ENCODE measurements at places on chromosomes 11 and 22. TPM values are rescaled to one million over a fixed set of nuclear protein-coding genes. Genes with fewer than 3 reads are reported as not detected.

SYT12 gene
- total RNA-seq = 10.2 TPM

DGAT2 gene
- 12.3 TPM for total RNA-seq

BAIAP2L2 gene
- 1.0 TPM for total RNA-seq

NCAM1 gene
- total RNA-seq = 0.34 TPM

SERPING1 gene
- total RNA-seq = 0.68 TPM

CREB3L1 gene
- 1.5 TPM for total RNA-seq

Data from nasal cavity respiratory epithelium epithelial cell of viscerocranial mucosa (primary cell).